Right renal pelvis (tissue), 4 donors: ENCODE measurements at places on chromosomes 5 and 9. TPM values are rescaled to one million over a fixed set of nuclear protein-coding genes. Genes with fewer than 3 reads are reported as not detected.
A peak's percentile ranks its signal among the peaks of the same experiment; 100 is the strongest.

GRCh38 chr5:107104040-107104995 lies 566.4 kb downstream of the EFNA5 start:
- peak; percentile 48 for DNase-seq

DNA sequence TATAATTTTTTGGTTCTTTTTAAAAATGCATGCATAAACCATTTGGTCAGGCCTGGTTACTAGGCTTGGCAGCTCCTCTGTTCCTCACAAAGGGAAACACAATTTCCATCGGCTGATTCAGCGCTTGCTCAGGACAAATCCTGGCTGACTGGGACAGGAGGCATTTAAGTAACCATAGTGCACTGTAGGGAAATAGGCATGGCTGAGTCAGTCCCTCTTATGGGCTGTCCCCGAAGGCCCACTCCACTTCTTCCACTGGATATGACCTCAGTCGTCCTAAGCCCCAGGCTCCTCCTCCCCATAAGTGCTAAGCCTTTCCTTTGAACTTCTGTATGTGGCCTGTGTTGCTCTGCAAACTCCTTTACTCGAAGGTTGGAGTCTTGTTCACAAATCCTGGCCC lies 71.2 kb upstream of the GLIS3 start:
- DNase-seq = no peak

GRCh38 chr9:136584934-136585333 lies 39.1 kb upstream of the NOTCH1 start:
- no peak for DNase-seq

- no peak for DNase-seq
These were observed 117.3 kb downstream of the GDNF start for GRCh38 chr5:37722236-37723161.

DNA sequence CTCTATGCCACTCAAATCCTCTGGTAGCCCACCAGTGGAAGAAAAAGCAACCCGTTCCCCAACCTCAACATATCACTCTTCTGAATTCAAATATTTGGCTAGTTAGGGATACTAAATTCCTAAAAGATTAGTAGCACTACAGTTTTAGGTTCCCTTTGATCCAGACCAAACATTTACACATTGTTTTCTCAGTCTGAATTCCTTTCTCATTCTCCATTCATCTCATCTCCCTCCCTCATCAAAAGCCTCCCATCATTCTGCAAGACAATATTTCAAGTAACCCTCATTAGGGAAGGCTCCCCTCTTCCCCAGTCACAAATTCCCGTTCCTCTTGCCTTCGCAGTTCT lies 26.3 kb downstream of the ADAM19 start:
- DNase-seq = no peak

DNA sequence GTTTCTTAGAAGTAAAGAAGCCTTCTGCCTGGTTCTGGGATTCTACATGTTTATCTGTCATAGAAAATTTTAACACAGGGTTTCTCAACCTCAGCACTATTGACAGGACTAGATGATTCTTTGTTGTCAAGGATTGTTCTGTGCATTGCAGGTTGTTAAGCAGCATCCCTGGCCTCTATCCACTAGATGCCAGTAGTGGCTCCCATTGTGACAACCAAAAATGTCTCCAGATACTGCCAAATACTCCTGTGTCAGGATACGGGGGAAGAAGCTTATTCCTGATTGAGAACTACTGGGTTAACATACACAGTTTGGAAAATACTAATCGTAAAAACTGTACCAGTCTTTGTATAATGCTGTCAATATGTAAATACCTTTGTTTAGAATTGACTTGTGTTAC lies 167.1 kb downstream of the NIPBL start:
- no peak for DNase-seq

GRCh38 chr5:158463938-158464337 lies 605.0 kb upstream of the CLINT1 start:
- no peak for DNase-seq

The COL15A1 gene
- 34.9 TPM for polyA plus RNA-seq

The SMIM33 gene
- not detected for polyA plus RNA-seq

The FAM221B gene
- polyA plus RNA-seq = 0.13 TPM

The HAVCR2 gene
- 11.6 TPM for polyA plus RNA-seq

The C5orf46 gene
- not detected for polyA plus RNA-seq

The PCDHA9 gene
- not detected for polyA plus RNA-seq

The INIP gene
- 28.0 TPM for polyA plus RNA-seq
